ENCODE measurements at places on chromosomes 1 and 21. TPM values are rescaled to one million over a fixed set of nuclear protein-coding genes. Genes with fewer than 3 reads are reported as not detected.

PCNX2 gene
- 9.4 TPM for total RNA-seq

PLD5 gene
- 1.6 TPM for total RNA-seq

TMPRSS2 gene
- total RNA-seq: 0.27 TPM

GREM2 gene
- 0.14 TPM for total RNA-seq

TAGLN2 gene
- total RNA-seq: 990 TPM

KRTAP10-8 gene
- total RNA-seq: not detected

NPR1 gene
- total RNA-seq: 1.6 TPM

LRRC7 gene
- total RNA-seq: not detected

OR14K1 gene
- not detected for total RNA-seq

SAMD13 gene
- 0.58 TPM for total RNA-seq

CHI3L1 gene
- not detected for total RNA-seq

KCNE1 gene
- total RNA-seq: not detected

GNAT2 gene
- 0.17 TPM for total RNA-seq

GCSAML gene
- total RNA-seq: not detected
